Adrenal gland (tissue), 19 donors: ENCODE measurements at places on chromosomes 3 and 15. TPM values are rescaled to one million over a fixed set of nuclear protein-coding genes. Genes with fewer than 3 reads are reported as not detected.

- no peaks in the 10 kb centered on the region for H3K36me3 ChIP-seq
- no peak overlapping the region for H3K4me3 ChIP-seq
- no peaks in the 10 kb centered on the region for H3K27me3 ChIP-seq
- no peak for DNase-seq
Measured at GRCh38 chr15:33125894-33126537, 68.5 kb downstream of the FMN1 start.

DNA sequence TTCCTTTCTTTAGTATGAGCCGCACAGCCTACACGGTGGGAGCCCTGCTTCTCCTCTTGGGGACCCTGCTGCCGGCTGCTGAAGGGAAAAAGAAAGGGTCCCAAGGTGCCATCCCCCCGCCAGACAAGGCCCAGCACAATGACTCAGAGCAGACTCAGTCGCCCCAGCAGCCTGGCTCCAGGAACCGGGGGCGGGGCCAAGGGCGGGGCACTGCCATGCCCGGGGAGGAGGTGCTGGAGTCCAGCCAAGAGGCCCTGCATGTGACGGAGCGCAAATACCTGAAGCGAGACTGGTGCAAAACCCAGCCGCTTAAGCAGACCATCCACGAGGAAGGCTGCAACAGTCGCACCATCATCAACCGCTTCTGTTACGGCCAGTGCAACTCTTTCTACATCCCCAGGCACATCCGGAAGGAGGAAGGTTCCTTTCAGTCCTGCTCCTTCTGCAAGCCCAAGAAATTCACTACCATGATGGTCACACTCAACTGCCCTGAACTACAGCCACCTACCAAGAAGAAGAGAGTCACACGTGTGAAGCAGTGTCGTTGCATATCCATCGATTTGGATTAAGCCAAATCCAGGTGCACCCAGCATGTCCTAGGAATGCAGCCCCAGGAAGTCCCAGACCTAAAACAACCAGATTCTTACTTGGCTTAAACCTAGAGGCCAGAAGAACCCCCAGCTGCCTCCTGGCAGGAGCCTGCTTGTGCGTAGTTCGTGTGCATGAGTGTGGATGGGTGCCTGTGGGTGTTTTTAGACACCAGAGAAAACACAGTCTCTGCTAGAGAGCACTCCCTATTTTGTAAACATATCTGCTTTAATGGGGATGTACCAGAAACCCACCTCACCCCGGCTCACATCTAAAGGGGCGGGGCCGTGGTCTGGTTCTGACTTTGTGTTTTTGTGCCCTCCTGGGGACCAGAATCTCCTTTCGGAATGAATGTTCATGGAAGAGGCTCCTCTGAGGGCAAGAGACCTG is 13.2 kb downstream of the GREM1 start:
- H3K4me1 ChIP-seq, result no peaks in the 10 kb centered on the region
- H3K4me3 ChIP-seq, result no peak overlapping the region
- no peaks in the 10 kb centered on the region for H3K36me3 ChIP-seq
- peaks cover 10% of the 10 kb centered on the region for H3K27me3 ChIP-seq

DNA sequence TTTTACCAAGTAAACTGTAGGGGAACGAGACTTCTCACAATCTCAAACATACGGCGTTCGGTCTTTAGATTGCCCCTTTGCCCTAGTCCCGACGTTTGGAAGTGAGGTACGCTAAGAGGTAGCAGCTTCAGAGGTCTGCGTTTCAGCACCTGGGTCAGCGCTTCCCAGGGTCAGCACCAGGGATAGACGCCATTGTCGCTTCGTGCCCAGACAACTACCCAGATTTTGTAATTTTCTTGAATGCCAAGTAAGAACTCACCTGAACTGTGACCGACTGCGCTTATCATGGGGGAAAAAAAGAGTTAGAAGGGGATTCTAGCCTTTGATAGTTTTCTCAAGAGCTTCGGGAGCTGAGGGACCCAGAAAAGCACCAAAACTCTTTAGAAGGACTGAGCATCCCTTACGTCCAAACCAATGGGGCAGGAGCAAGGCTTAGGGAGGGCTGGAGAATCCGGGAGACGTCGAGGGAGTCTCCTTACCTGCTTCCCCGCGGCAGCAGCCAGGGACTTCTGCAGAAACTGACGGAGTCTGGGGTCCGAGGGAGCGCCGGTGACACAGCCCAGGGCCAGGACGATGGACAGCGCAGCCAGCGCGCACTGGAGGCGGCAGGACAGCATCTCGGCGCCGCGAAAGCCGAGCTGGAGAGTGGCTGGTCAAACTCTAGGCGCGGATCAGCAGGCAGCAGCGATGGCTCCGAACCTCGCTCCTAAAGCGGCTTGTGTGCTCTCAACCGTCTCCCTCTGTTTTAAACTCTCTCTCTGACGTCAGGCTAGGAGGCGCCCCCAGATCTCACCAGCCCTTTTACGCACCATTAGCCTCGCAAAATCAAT is at the start of gene SST:
Gene SST, minus strand, starts transcription at position 720 of the 830 bp plus-strand sequence. Its CDS starts 103 bp downstream, at position 617.
- no peaks in the 10 kb centered on the region for H3K36me3 ChIP-seq
- DNase-seq, result peak; percentile 49

GRCh38 chr3:111694471-111694870 is 99.3 kb upstream of the ZBED2 start:
- no peak overlapping the region for H3K27ac ChIP-seq
- H3K36me3 ChIP-seq, result no peaks in the 10 kb centered on the region

DNA sequence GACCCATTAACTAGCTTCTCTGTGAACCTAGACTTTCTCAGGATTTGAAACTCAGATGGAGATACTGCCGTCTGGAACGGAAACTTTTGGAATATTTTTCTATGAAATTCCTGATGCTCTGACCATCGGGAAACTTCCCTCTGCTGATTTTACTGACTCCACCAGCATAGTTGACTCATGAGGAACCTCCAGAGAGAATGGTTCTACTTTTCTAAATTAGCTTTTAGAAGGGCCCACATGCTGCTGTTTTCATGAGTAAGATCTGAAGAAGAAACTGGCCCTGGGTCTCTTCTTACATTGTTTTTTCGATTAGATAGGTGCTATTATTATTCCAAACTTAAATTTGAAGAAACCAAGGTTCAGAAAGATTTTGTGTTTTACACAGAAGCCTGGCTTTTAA is 326.3 kb upstream of the NR2E3 start:
- no peaks in the 10 kb centered on the region for H3K27me3 ChIP-seq
- H3K36me3 ChIP-seq, result no peaks in the 10 kb centered on the region
- no peaks in the 10 kb centered on the region for H3K4me1 ChIP-seq
- DNase-seq, result no peak
- H3K4me3 ChIP-seq, result no peak overlapping the region
- H3K27ac ChIP-seq, result no peak overlapping the region

GRCh38 chr15:83292317-83292716 is 7.9 kb upstream of the BNC1 start:
- no peak overlapping the region for H3K4me3 ChIP-seq
- H3K4me1 ChIP-seq, result no peaks in the 10 kb centered on the region
- H3K27ac ChIP-seq, result no peak overlapping the region
- peaks cover 15% of the 10 kb centered on the region for H3K27me3 ChIP-seq
- no peaks in the 10 kb centered on the region for H3K36me3 ChIP-seq

The NR2F2 gene
- total RNA-seq, result 69.4 TPM

The COL6A6 gene
- 0.04 TPM for total RNA-seq

The RYR3 gene
- 3.5 TPM for total RNA-seq
